ENCODE measurements at places on chromosomes 5 and 9. TPM values are rescaled to one million over a fixed set of nuclear protein-coding genes. Genes with fewer than 3 reads are reported as not detected.

The PTPDC1 gene
- 18.7 TPM for polyA plus RNA-seq

The DDX41 gene
- 89.0 TPM for polyA plus RNA-seq

The CBY3 gene
- polyA plus RNA-seq: 0.91 TPM

The EIF4E1B gene
- 0.08 TPM for polyA plus RNA-seq

The SAXO1 gene
- 0.31 TPM for polyA plus RNA-seq

The SH3RF2 gene
- 0.93 TPM for polyA plus RNA-seq

The DOCK8 gene
- 6.8 TPM for polyA plus RNA-seq

The OR1J4 gene
- not detected for polyA plus RNA-seq

The AGXT2 gene
- polyA plus RNA-seq: 0.18 TPM

The AJM1 gene
- 0.77 TPM for polyA plus RNA-seq

The SPEF2 gene
- 29.3 TPM for polyA plus RNA-seq

GRCh38 chr9:100072805-100073204, 26.0 kb downstream of the ERP44 start:
- DNase-seq: peak; percentile 40

GRCh38 chr9:111839387-111839786, 44.6 kb upstream of the SHOC1 start:
- no peak for DNase-seq

GRCh38 chr9:91803151-91803940, 146.7 kb downstream of the ROR2 start:
- DNase-seq: no peak

GRCh38 chr9:77021291-77021894, 1.9 kb downstream of the FOXB2 start:
- DNase-seq: no peak

GRCh38 chr5:122439645-122440044, 127.6 kb downstream of the SNCAIP start:
- no peak for DNase-seq

DNA sequence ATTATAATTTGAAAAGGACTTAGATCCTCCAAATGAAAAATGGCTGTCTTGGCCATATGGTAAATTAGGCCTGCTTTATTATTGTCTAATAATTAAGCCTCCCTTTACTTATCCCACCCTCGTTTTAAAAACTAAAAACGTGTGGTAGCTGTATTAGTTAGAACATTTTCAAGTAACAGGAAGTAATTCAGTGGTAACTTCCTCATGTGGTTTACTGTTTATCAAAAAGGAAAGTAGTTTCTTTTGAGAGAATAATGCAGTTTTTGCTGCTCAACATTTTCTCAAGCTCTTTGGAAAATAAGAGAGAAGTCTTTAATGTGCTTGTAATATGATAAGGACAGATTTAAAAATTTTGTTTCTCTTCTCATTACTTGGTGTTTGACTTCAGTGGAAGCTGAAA, 26.0 kb downstream of the ZCCHC7 start:
- no peak for DNase-seq

DNA sequence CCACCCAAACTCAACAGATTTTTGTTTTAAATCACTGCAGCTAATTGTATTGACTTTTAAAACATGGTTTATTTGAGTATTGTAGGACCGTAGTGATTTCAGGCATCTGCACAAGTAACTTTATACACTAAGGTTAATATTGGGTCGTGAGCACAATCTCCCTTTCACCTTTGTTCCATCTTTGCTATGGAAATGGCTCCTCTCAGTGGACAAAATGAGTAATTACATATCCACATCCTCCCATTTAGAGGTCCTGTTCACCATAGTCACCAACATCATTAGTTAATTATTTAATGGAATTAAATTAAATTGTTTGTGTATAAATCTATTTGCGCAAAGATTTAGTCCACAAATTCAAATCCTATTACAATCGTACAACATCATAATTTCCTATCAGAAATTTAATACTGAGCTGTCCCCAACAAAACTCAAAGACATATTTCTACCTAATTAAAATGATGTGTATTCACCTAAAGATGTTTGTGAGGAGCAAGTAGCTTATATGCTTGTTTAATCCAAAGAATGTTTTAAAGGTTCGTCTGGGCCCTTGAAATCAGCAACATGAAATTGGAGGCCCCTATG, 173.0 kb upstream of the DAPK1 start:
- DNase-seq: peak; percentile 47

- DNase-seq: no peak
Measured at GRCh38 chr5:13552361-13552760, 392.1 kb downstream of the DNAH5 start.

- no peak for DNase-seq
Measured at GRCh38 chr5:143014017-143014651, 244.0 kb downstream of the ARHGAP26 start.

DNA sequence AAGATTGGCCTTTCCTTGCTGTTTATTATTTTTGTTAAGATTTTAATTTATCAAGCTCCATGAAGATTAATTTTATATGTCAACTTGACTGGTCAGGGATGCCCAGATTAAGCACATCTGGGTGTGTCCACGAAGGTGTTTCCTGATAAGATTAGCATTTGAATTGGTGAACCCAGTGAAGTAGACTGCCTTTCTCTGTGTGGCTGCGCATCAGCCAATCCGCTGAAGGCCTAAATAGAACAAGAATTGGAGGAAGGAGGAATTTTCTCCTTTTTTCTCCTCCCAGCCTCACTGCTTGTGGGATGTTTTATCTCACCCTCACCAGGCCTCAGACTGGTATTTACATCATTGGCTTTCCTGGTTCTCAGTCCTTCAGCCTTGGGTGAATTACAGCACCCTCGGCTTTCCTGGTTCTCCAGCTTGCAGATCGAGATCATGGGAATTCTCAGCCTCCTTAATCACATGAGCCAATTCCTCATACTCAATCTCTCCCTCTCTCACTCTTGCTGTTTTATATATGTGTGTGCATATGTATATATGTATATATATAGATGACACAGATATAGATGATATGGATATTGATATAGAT, 135.4 kb upstream of the SPEF2 start:
- no peak for DNase-seq

DNA sequence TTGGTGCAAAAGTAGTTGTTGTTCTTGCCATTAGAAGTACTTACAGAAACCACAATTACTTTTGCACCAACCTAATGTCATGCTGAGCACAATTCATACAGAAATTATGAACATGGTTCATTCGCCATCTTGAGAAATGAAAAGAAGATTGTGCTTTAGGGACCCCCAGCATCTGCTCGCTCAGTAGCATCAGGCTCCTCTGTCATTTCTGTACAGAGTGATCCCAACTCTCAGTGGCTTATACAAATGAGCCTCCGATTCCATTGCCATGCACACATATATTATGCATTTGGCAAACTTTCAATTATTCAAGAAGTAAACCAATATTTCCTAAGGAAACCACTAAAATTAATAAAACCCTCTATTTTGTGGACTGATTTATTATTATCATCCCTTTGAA, 266.2 kb downstream of the MED10 start:
- DNase-seq: no peak

DNA sequence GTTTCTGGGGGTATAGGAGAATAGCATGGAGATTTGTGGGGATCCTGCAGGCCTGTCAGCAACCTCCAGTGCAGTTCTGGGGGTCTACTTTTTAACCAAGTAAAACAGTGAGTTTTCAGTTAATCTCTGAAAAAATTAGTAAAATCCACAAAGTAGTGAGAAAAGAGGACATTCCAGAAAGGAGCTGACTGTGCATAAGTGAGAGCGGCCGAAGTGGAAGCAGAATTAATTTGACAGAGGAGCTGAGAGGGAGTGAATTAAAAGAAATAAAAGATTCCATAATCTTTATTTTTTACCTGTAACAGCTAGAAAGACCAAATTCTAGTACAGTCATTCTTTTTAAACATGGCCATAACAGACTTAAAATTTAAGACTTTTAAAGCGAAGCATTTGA, 149.2 kb downstream of the SGCD start:
- DNase-seq: no peak

- DNase-seq: no peak
Measured at GRCh38 chr9:114416906-114417305, 29.1 kb upstream of the AKNA start.

DNA sequence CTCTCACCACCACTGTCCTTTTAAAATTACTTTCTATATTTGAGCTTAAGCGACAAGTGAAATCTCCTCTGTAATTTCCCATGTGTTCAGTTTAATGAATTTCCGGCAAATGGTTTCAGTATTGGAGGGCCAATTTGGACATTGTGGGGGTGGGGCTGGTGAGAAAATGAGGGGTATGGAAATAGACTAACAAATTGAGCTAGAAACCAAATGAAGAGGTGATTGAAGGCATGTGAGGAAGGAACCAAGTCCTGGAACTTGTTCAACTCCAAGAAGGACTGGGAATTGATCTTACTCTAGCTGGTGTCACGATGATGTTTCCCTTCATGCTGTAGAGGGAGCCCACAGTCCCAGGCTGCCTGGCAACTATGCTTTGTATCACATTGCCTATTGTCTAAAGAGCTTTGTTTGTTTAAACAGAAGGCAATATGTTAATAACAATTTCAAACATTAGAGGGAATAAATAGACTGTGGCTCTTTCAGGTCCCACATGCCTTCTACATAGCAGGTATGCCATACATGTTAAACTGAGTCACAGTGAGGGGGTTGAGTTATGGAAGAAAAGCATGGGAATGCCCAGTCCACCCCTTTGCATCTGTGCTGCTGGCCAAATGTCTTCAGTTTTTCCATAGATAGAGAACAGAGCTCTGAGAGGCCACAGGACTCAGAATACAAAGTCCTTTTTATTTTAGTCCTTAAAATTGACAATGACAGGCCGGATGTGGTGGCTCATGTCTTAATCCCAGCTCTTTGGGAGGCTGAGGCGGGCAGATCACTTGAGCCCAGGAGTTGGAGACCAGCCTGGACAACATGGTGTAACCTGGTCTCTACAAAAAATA, 25.0 kb upstream of the MATR3 start:
- DNase-seq: no peak

DNA sequence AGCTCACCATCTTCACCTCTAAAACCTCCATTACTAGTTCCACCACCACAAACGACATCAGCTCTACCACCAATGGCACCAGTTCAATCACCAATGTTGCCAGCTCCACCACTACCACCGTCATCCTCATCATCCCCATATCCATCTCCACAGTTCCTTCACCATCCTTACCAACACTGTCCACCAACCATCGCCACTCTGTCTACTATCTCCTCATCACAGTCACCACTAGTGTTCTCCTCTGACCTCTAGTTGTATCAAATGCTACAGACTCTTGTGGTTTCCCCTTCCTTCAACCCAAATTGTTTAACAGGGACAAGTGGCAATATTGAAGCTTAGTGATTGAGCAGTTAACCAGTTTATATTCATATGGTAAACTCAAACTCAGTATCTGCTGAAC, 182.6 kb downstream of the CAAP1 start:
- DNase-seq: no peak

- no peak for DNase-seq
Measured at GRCh38 chr9:5531101-5531882, 21.0 kb downstream of the PDCD1LG2 start.

- no peak for DNase-seq
Measured at GRCh38 chr5:53323511-53323910, 156.9 kb upstream of the FST start.

DNA sequence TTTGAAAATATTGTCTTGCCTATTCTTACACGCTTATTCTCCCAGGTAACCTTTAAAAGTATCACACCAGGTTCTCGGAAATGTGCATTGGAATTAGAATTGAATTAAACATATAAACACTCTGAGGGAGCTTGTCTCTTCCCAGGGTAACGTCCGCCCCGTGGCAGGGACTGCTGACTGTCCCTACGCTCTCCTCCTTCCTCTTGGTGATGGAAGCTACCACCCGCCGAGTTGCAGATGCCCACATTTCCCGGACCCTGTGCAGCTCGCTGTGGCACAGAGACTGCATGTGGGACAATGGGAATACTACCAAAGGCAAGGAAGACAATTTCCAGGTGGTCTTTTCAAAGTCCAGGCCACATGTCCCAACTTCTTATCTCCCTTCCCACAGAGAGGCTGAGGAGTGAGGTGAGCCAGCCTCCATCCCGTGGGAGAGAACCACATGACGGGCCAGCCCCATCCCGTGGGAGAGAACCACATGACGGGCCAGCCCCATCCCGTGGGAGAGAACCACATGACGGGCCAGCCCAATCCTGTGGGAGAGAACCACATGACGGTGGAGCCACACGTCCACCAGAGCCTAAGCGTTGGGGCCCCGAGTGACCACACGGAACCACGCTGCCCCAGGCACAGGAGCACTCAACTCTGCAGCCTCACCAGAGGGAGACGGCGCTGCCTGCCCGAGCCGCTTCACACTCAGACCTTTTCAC, 249.4 kb upstream of the IRX1 start:
- DNase-seq: no peak

GRCh38 chr5:103589357-103589756, 26.8 kb upstream of the NUDT12 start:
- no peak for DNase-seq

DNA sequence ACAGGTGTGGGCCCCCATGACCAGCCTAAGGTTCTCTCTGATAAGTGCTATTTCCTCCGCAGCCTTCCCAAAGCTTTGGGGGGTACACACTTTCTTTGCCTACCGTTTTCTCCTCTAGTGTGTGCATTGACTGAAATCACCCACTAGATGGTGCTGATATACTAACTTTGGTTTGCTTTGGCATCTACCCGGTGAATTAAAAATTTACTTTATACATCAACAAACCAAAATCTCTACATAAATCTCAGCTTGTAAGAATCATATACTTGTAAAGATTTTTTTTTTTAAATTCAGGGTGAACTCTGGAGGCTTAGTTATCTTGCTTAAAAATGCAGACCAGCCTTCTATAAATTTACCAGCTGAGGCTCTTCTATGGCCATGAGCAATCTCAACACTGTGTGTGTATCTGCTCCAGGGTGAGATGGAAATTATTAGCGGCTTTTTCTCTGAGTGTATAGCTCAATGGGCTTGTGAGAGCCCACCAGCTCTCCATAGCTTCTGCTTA, 475.7 kb upstream of the TNC start:
- peak; percentile 34 for DNase-seq

DNA sequence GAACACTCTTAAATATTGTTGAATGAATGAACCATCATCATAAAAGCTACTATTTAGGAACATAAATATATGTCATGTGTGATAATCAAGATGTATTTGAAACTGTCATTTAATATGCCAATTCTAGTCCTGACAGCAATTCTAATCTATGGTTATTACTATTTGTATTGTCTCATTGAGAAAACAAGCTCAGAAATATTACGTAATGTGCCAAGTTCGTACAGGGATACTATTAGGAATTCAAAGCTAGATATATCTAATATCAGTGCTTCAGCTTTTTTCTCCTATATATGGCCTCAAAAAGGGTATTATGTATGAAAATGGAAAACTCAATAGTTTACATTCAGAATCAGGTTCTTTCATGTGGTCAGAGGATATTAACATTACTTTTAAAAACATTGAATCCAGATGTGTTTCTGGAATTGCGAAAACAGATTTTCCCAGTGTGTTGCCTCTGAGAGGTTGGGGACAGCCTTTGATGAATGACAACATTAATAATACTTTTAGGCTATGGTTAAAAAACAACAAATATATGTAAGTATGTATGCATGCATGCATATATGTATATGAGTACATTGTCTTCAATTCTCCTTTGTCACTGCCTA, 95.1 kb downstream of the KCTD16 start:
- DNase-seq: no peak

- no peak for DNase-seq
Measured at GRCh38 chr9:87620731-87621322, 105.1 kb upstream of the CTSL start.

- no peak for DNase-seq
Measured at GRCh38 chr5:128338649-128339048, 199.4 kb downstream of the FBN2 start.

- DNase-seq: no peak
Measured at GRCh38 chr5:145568581-145568980, 266.6 kb downstream of the PRELID2 start.

Measured in right lung (tissue), 10 donors.